ENCODE measurements at places on chromosomes 7 and 10. TPM values are rescaled to one million over a fixed set of nuclear protein-coding genes. Genes with fewer than 3 reads are reported as not detected.
A peak's percentile ranks its signal among the peaks of the same experiment; 100 is the strongest.

Gene NRCAM
- 3.3 TPM for total RNA-seq

Gene ZMYND11
- total RNA-seq, result 46.7 TPM

Gene SFRP5
- not detected for total RNA-seq

Gene SYT15B
- 0.89 TPM for total RNA-seq

Gene STAG3
- total RNA-seq, result 0.13 TPM

Gene DRGX
- total RNA-seq, result not detected

Gene LIPJ
- total RNA-seq, result not detected

Gene ERCC6
- 12.3 TPM for total RNA-seq

Gene TUBB8
- not detected for total RNA-seq

- DNase-seq, result no peak
These were observed 391.9 kb upstream of the NPVF start for GRCh38 chr7:25619963-25620799.

GRCh38 chr7:158771-159170 lies 33.6 kb upstream of the FAM20C start:
- DNase-seq, result no peak

DNA sequence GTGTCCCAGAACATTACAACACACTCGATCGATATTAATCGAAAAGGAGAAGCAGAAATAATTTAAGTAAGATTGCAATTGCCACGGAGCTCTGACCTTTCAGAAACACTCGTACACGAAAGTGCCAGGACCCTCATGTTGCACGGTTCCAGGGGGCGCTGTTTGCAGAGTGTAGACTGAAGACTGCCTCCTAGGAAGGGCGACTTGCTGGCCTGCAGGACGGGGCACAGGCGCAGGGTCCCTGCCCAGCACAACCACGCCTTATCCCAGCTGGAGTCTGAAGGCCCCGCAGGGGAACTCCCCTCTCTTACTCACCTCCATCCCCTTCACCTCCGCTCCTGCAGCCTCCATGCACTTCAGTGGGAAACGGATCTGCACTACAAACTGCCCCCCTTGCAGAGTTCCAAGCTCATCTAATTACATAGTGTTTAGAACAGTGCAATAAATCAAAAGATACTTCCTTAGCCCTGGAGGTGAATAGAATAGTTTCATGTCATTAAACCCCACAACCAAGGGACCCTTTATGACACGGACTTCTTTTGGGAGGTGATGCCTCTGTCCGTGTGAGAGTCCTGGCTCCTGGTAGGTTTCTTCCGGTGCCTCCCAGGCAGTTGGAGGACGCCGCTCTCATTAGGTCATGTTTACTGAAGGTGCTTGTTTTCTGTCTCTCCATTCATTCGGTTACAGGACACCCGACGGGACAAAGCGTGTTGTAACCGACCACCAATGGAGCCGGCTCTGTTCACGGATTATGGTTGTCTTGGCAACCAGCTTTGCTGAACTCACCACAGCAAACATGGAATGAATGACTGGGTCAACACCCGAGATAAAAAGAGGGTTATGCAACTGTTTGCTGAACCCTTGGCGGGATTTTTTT lies 262.2 kb downstream of the BAMBI start:
- no peak for DNase-seq

DNA sequence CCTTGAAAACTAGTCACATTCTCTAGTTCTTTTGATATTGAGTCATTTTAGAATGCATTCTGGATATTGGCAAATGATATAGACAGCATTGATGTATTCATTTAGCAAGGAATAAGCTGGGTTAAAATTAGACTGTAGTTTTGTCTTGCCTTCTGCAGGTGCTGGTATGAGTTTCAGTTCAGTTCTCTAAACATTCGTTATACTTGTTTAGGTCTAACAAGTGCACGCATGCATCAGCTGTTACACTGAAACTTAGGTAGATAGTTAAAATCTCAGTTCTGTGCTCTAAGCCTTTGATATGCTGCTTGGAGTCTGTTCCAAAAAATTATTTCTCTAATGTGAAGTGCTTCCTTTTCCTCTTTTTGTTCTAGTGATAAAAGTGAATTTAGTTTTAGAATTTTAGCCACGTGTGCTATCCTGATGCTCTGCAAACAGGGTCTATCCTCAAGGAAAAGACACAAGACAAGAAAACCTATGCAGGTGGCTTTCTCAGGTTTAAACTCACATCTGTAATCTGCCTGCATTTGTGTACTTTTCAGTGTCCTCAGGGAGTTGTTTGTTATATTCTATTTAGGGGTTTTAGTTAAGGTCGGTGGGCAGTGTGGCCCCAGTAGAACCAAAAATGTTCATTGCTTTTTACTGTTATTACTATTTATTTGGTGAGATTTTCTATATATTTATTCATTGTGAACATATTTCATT lies 409.0 kb downstream of the CDC14C start:
- no peak for DNase-seq

GRCh38 chr7:92835851-92836488 lies 403 bp downstream of the CDK6 start:
- DNase-seq, result no peak

DNA sequence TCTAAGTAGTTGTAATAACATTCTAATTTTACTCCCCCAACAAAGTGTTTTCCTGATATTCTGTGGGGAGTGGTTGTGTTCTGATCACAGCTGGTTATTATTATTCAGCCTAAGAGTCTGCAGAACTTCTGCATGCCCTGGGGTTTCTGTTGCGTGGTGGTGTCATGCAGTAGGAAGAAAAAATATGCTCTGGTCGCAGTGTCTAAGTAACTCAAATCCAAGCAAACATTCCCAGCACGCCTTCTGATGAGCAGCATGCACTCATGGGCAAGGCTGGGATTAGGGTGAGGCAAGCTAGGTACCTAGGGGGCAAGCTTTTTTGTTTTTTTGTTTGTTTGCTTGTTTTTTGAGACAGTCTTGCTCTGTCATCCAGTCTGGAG lies 112.8 kb upstream of the KMT2E start:
- no peak for DNase-seq

- peak; percentile 42 for DNase-seq
These were observed 267.2 kb upstream of the LRGUK start for GRCh38 chr7:133859871-133860450.

DNA sequence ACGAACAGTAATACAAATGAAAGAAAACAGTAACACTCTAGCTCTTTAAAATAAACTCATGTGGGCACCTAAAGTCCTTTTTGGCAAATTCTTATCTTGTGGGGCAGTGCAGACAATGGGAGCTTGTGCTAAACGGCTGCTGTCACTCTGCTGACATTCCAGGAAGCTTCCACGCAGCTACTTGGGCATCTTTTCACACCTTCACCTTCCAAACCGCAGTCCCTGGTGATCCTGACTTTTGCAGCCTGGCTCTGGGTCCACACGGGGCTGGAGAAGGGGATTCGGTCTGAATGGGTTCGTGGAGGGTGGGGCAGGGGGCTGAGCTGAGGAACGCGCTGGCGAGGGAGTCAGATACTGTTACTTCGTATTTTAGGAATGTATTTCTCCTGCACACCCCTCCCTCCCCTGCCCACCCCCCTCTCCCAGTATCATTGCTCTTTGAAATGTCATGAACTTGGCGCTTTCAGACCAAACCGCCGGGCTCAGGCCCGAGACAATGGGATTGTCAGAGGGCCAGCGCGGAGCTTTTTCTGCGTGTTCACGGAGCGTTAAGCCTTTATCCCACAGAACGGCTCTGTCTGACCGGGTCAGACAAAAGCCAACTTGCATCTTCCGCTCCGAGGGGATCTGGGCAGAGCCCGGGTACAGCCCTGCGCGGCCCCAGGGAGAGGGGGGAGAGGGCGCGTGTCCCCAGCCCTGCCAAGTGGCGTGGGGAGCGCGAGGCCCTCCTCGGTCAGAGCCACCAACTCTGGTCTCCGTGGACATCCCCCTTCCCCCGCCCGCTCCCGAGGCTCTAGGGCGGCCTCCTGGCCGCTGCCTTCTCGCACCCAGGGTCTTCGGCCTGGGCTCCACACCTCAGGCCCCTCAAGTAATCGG lies 76.7 kb upstream of the EN2 start:
- DNase-seq, result no peak

DNA sequence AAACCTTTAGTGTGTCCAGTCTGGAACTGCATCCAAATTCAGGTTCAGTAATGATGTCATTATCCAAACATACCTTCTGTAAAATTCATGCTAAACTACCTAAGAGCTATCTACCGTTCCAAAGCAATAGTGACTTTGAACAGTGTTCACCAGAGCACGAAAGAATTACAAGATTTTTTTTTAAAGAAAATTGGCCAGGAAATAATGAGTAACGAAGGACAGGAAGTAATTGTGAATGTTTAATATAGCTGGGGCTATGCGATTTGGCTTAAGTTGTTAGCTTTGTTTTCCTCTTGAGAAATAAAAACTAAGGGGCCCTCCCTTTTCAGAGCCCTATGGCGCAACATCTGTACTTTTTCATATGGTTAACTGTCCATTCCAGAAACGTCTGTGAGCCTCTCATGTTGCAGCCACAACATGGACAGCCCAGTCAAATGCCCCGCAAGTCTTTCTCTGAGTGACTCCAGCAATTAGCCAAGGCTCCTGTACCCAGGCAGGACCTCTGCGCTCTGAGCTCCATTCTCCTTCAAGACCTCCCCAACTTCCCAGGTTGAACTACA lies 694 bp upstream of the FAS start:
- DNase-seq, result peak; percentile 24

DNA sequence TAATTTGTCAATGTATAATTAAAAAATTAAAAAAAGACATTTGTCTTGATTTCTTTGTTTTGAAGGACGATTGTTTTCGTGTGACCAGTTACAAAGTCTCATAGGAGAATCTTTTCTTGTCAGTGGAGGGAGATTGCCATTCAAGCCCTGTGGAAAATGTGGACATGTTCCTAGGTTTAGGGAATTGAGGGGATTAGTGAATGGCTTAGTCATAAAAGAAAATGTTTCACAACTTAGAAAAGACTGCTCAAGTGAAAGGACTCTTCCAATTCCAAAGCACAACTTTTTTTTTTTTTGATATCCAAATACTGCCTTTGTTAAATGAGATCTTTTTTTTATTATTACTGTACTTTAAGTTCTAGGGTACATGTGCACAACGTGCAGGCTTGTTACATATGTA lies 140.7 kb upstream of the HABP2 start:
- DNase-seq, result no peak

- DNase-seq, result no peak
These were observed 2.3 kb downstream of the INPP5A start for GRCh38 chr10:132539894-132540293.

- peak; percentile 38 for DNase-seq
These were observed 100.6 kb downstream of the ICA1 start for GRCh38 chr7:8161364-8161828.

Data from dermis microvascular lymphatic vessel endothelial cell (primary cell).